Renal cortical epithelial cell (primary cell): ENCODE measurements at places on chromosomes 4 and X.

- DNase-seq, result no peak
Observed at GRCh38 chr4:99826016-99826415, 9.4 kb downstream of the DAPP1 start.

GRCh38 chr4:102428122-102428521, 73.0 kb upstream of the NFKB1 start:
- DNase-seq, result no peak

- no peak for DNase-seq
Observed at GRCh38 chr4:73445383-73446335, 9.6 kb downstream of the AFP start.

DNA sequence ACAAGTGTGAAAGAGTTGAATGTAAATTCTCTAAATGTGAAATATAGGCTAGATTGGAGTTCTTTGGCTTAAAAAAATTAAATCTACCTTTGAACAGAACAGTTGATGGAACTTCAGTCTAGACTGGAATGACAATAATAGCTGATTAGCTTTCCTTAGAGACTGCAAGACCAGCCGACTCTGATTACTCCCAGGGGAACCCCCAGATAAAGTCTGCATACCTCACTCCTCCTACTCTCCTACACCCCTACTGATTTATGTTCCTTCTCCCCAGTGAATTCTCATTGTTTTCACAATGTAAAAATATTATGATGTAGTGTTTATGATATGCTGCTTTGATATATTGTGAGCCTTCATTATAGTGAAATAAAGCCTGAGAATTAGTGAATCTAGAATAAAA, 241.3 kb downstream of the CFAP299 start:
- DNase-seq, result peak; percentile 25

GRCh38 chr4:107760281-107760947, 40.4 kb upstream of the PAPSS1 start:
- DNase-seq, result no peak
